Stimulated activated CD4-positive, alpha-beta T cell treated with anti-CD3 and anti-CD28 coated beads, TNF-alpha, amount 100 ng/mL, for 48 hours (primary cell): ENCODE measurements at places on chromosomes 3 and 15.

- DNase-seq, result no peak
These were observed 64.6 kb downstream of the EEFSEC start for GRCh38 chr3:128217702-128218547.

GRCh38 chr3:176296066-176296597 lies 901.1 kb downstream of the TBL1XR1 start:
- no peak for DNase-seq

DNA sequence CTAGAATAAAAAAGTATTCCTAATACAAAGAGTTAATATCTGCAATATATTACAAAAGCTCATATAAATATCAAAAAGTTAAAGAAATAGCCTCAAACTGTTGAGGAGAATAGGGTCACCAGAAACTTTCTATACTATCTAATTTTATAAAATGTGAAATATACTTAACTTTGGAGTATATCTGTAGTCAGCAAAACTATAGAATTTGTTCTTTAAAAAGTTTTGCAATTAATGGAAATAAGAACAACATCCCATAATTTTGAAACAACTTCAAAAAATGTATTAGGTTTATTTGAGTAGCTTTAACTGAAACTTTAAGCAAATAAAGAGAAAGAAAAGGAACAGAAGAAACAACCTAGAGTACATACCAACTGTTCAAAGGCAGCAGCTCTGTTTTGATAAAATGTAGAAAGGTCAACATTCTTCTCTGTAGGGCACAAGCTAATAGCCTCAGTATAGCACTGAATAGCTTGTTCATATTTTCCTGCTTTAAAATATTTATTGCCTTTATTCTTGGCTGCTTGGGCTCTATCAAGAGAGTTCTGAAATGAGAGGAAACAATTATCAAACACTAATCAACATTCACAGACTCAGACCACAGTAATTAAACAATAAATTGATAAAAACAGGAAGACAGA lies 14.3 kb downstream of the TOMM70 start:
- DNase-seq, result no peak

DNA sequence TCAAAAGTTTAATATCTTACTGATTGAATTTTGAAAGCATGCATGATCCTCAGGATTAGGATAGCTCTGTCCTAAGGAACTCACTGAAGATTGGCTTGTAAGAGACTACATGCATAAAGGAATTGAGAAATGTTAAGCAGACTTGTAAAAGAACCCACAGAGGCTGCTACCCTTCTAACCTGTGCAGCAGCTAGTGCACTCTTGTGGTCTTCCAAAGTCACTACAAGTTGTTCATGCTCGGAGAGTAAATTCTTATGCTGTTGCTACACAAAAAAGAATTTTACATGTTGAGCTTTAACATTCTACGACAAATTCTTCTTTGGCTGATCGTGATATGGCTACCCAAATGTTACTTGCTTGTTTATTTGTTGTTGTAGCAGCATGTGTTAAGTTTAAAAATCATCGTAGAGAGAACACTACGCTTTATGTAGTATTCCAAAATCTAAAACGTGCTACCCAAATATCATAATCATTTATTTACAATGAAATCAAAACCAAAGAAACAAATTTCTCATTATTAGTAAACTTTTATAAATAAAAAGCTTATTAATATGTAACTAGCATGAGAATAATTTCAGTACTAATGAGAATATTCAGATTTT lies 55.0 kb downstream of the GOLIM4 start:
- no peak for DNase-seq

GRCh38 chr3:159829539-159830227 lies 159.0 kb upstream of the IL12A start:
- no peak for DNase-seq
